ENCODE measurements at places on chromosomes 2 and 18.

DNA sequence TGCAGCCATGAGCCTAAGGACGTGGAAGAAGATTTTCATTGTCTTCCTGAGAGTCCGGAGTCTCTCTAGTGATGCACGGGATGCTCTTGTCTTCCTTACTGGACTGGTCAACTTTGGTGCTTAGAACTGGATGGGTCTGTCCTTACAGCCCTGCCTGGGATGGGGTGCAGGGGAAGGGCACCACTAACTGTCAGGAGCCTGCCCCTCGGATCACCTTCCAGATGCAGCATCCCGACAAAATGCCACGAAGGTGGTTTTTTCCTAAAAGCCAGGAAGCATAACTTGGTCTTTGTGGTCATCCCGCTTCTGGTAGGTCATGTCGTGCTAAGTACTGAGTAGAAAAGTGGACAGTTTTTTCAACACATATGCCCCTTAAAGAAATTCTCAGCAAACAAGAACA lies 207.4 kb upstream of the TWIST2 start:
- no peak for DNase-seq

- no peak for DNase-seq
These were observed 172.4 kb downstream of the FBXO15 start for GRCh38 chr18:73975266-73975665.

DNA sequence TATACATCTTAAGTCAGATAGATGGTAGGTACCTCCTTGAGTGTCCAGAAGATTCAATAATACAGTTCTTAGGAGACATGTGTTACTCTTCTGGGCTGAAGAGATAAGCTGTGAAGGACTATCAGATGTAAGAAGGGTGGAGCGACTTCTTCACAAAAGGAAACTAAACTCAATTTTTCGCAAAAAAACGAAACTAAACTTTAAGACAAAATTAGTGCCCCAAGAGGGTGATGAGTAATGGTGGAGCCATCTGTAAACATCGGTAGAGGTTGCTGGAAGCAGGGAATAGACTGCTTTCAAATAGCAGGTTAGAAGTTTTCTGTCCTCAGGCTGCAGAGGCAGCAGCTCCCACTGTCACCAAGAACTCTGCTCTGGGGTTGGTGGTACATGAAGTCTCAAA lies 111.6 kb upstream of the TACR1 start:
- no peak for DNase-seq

- peak; percentile 63 for DNase-seq
These were observed 23.2 kb downstream of the ASB1 start for GRCh38 chr2:238449909-238450417.

DNA sequence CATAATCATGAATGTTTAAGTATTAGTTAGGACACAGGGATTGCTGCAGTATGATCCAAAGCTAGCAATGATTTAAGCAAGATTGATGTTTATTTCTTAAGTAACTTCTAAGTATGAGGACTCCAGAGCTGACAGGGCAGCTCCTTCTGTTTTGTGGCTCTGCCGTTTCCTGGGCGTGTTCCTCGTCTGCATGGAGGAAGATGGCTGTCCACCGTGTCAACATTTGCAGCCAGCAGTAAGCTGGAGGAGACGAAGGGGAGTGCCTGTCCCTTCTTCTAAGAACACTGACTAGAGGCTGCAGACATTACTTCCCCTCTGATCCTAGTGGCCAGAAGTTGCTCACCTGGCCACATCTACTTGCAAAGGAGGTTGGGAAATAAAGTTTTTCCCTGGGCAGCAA lies 144.1 kb downstream of the MYO1B start:
- no peak for DNase-seq

- no peak for DNase-seq
These were observed 109.9 kb upstream of the PTPRM start for GRCh38 chr18:7457262-7457661.

DNA sequence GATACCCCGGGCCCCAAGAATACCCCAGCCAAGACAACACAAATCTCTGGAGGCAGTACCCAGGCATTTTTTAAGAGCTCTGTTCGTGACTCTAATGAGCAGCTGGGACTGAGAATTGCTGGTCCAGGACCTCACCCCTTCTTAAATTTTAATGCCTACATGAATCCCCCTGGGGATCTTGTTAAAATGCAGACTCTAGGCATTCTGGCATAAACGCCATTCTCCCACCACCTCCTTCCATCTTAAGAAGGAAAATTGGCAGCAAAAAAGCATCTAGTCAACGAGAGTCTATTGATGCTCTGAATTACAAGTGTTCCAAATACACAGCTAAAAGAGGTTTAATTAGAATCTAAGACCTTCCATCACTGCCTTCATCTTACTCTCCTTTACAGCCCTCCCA lies 5.0 kb downstream of the CHST10 start:
- DNase-seq = no peak

DNA sequence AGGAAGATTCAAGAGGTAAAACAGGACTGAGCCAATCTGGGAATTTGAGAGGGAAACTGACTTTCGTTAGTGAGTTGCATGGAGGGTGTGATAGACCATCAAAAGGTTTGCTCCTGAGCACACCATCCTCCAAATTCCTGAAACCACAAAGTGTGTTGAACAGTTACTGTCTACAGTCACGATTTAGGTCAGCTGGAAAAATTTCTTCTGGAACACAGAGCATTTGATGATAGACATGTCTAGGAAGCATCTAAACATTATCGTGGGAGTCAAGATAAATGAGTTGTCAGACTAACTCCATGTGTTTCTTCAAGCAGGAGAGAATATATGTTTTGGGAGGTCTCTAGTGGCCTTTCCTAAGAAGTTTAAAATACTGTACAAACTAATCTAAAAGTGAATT lies 449.4 kb upstream of the SLC14A2 start:
- no peak for DNase-seq

- DNase-seq = peak; percentile 7
These were observed 41.0 kb upstream of the GPR17 start for GRCh38 chr2:127604986-127605385.

DNA sequence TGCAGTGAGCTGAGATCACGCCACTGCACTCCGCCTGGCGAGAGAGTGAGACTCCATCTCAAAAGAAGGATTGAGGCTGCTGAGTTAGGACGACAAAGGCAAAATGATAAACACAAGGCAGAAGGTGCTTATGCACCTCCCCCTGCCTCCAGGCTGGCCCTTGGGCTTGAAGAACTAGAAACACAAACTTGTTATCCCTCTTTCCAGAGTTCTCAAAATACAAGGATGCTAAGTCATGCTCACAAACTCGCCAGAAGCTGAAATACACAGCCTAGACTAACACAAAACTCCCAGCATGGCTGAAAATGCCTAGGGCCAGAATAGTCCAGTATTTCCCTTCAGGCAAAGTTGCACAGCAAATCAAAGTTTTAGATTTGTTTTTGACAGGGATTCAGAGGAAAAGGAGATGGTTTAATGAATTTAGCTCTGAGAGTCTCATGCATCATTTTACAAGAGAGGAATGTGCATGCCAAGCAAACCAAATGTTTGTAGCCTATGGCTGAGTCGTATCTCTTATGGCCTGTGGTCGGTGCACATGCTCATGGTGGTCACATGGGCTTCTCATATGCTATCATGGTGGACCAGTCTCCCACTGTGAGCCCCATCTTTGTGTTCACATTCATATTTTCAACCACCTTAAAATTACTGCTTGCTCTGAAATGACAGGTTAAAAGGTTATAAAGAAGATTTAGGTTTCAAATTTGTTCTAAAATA lies 16.2 kb upstream of the MREG start:
- DNase-seq = no peak

- DNase-seq = no peak
These were observed 10.3 kb upstream of the FTCDNL1 start for GRCh38 chr2:199861132-199861774.

DNA sequence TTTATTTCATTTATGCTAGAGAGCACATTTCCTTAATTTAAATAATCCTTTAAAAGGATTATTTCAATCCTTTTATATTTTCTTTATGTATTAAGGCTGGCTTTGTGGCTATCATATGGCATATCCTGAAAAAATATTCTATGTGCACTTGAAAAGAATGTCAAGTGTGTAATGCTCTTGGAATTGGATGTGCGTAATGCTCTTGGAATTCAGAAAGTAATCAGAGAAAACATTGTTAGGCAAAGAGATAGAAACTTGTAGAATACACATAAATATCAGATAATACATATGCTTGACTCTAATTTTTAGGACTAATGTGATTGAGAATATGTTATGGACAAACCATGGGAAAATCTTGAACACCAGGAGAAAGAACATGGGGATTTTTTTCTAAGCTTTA lies 197.5 kb upstream of the COL3A1 start:
- DNase-seq = no peak

DNA sequence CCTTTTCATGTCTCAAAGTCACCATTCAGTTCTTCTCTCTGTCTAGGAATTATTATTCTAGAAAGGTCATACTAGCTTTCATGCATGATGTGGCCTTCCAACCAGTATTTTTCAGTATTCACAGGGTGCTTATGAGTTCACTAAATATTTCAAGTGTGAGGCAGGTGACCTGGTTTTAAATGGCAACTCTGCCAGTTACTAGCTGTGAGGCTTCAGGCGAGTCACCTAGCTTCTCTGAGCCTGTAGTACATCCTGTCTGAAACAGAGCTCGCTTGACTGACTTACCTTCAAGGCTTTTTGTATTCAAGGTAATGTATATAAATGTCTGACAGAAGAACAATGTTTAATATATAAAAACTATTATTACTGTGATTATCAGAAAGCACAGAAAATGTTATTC lies 19.4 kb upstream of the ACVR1 start:
- no peak for DNase-seq

- no peak for DNase-seq
These were observed 35.8 kb downstream of the RBKS start for GRCh38 chr2:27854229-27854862.

DNA sequence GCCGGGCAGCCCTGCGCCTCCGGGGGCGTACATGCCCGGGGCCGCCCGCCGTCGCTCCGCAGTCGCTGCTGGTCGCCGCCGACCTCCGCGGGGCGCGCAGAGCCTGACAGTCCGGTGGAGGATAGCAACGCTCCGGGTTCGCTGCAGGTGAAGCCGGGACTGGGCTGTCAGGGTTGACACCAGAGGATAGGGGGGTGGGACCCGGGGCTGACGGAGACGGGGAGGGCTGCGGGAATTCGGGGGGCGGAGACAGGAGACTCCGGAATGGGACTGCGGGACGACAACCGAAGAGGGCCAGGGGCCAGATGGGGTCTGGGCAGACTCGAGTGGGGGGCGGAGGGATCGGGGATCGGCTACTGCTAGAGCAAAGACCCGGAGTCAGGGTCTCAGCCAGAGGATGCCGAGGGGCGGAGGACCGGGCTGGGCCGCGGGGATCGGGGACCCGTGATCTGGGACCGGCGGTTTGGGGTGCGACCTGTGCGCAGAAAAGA lies 403 bp downstream of the TMEM127 start:
- DNase-seq = peak; percentile 70

DNA sequence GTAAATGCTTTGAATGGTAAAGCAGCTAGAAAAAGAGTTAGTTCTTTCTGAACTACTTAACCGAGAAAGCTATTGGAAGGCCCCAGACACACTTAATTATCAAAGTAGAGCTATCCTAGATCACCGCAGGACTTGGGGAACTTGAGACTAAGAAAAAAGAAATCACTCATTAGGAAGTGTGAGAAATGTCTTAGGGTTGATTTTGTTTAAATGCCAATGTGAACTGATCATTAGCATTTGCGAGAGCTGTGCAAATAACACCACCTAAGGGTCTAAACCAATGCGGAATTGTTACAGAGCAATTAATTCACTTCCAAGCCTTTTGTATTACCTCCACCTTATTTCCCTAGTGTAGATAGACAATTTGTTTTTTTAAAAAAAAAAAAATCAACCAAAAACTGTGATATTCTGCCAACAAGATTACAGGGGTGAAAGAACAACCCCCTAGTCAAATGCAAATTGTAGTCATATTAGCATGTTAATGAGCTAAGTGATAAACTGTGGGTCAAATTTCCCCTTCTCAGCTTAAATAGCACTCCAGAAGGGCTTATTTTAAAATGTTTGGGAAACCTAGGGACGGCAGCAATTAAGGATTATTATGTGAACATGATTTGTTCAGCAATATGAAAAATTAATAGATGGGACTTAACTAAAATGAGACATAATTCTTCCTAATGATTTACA lies 246.2 kb upstream of the STON1 start:
- no peak for DNase-seq

GRCh38 chr18:63887424-63887823 lies at the start of gene SERPINB2:
Gene SERPINB2 (plus strand): TSS chr18:63887705. CDS start chr18:63891445, 3,740 bp downstream.
- DNase-seq = no peak

DNA sequence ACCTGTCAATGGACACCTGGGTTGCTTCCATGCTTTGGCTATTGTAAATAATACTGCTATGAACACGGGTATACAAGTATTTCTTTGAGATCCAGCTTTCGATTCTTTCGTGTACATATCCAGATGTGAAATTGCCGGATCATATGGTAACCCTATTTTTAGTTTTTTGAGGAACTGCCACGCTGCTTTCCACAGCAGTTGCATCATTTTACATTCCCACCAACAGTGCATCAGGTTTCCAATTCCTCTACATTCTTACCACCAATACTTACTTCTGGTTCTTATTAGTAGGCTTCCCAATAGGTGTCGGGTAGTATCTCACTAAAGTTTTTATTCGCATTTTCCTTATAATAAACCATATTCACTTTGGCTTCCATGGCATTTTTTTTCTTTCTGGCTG lies 69.6 kb downstream of the PID1 start:
- no peak for DNase-seq

DNA sequence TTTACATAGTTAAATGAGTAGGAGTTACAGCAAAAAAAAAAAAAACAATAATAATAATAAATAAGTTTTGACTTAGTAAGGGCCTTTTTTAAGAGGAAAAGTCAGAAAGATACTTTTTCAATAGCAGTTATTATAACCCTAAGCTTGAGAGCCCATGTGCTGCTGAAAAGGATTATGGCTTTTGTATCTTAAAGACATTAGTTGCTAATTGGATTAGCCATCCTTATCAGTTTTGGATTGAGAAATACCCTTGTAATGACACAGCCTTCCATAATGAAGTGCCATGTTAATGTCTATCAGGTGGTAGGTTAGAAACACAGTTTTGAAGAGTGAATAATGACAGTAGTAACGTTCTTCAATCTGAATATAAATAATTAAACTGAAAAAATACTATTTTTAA lies 554.0 kb downstream of the RIT2 start:
- no peak for DNase-seq

GRCh38 chr2:27461118-27461517 lies 18.9 kb downstream of the KRTCAP3 start:
- DNase-seq = no peak

- DNase-seq = no peak
These were observed 527.6 kb downstream of the SATB2 start for GRCh38 chr2:198930170-198930569.

DNA sequence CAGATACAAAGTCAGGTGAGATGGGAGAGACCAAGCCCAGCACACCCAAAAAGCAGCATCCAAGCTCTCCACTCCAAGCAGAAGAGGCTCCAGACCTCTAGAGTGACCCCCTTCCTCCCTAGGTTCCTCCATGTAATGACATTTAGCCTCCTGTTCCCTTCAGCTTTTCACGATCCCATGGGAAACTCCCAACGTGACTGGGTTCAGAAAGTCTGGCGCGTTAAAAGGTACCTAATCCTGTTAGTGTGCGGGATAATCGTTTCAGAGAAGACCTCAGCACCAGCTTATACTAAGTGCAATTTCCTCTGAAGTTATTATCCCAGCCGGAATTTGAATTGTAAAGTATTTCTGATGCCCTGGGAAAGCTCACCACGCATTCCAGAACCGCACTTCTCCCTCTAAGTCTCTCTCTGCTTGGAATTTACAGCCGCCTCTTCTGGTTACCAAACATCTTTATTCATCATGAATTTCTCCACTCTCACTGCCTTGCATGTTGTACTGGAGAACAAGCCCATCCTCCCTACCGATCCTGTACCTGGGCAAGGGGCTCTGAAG lies 46.9 kb downstream of the CCBE1 start:
- DNase-seq = no peak

- DNase-seq = no peak
These were observed at the start of gene WNT10A for GRCh38 chr2:218880102-218880858. Gene WNT10A (plus strand): TSS chr2:218880852. CDS start chr2:218880996, 144 bp downstream.

- DNase-seq = no peak
These were observed 79.4 kb upstream of the ZNF532 start for GRCh38 chr18:58785171-58785805.
